GM03348 (cell line): ENCODE measurements at places on chromosomes 13 and 19.

GRCh38 chr13:70668293-70668692 is 560.0 kb upstream of the KLHL1 start:
- no peak for DNase-seq

DNA sequence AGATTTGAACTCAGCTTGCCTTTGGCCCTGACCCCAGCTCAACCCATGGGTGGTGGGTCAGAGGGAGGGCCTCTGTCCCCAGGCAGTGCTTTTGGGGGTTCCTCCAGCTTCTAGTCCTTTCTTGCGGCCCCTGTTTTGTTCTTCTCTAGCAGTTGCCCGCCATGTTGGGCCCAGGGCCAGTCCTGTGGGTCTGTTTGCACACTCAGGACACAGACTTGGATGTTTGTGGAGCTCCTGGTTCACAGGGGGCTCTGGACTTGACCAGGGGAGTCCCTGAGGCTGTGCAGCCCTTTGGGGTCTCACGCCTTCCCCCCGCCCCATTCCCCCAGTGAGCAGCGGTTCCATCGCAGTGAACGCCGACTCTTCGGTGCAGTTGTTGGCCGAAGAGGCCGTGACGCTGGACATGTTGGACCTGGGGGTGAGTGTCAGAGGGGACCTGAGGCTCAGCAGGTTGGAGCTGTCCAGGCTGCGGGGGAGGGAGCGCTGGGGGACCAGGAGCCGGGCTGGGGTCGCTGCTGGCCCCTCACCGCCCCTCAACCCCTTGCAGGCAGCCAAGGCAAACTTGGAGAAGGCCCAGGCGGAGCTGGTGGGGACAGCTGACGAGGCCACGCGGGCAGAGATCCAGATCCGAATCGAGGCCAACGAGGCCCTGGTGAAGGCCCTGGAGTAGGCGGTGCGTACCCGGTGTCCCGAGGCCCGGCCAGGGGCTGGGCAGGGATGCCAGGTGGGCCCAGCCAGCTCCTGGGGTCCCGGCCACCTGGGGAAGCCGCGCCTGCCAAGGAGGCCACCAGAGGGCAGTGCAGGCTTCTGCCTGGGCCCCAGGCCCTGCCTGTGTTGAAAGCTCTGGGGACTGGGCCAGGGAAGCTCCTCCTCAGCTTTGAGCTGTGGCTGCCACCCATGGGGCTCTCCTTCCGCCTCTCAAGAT is 2.5 kb downstream of the ATP5F1D start:
- peak; percentile 90 for DNase-seq

DNA sequence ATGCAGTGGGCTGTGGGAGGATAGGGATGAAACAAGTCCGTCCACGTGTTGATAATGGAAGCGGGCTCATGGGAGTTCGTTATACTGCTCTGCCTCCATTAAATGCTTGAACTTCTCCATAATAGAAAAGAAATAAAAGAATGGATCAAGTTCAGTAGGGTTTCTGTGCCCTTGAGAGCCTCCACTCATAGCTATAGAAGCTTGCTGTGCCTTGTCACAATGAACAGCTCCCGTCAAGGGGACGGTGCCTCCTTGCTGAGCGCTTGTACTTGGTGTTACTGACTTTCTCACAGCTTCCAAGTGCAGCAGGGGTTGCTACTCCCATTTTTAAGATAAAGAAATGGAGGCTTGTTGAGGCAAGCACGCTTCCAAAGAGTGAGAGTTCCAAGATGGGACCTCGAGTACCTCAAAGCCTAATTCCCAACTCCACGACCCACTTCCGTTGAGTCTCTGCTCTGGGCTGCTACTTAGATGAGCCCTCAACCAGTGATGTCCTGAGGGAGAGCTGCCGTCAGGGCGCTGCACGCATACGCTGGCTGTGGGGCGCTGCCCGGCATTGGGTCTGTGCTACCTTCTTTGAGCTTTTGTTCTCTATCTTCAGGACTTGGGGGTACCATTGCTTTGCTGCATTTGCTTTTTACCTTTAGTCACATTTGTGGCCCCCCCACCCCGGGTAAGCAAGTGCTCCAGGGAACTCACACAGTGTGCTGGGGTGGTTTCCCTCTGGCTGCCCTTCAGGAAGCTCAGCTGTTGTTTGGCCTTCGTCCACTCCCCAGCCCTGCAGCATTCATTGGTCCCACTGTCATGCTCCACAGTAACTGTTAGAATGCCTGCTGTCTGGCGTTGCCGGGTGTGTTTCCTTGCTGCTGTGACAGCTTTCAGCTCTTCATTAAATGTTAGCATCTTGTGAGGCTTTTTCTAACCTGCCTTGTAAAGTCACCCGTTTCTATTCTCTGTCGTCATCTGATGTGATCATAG is 9.5 kb downstream of the SNRNP70 start:
- DNase-seq: no peak

GRCh38 chr19:5563008-5563431 is 4.7 kb downstream of the TINCR start:
- DNase-seq: no peak

DNA sequence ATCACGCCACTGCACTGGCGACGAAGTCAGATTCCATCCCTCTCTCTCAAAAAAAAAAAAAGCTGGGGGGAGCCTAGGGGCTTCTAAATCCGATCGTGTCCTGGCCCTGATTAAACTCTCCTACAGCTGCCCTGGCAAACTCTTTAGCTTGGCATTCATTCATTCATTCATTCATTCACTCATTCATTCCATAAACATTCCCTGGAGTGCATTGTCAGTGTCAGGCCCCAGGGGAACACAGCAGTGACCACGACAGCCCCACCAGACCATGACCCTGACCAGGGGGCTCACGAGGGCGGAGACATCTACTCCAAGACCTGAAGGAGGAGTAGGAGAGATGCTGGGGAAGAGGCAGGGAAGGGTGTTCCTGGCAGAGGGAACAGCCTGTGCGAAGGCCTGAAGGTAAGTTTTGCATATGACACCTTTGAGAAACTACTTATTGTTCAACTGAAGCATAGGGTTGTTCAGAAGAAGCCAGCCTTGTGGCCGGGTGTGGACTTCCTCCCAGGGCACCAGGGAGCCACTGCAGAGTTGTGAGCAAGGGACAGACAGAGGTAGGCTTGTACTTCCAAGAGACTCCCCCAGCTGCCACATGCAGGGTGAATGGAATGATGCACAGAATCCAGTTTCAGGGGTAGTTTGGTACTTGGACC is 24.5 kb downstream of the CEACAM16 start:
- DNase-seq: no peak

- peak; percentile 47 for DNase-seq
Observed at GRCh38 chr13:99033814-99034213, 56.0 kb upstream of the DOCK9 start.

GRCh38 chr13:85284349-85284748 is 514.9 kb downstream of the SLITRK6 start:
- DNase-seq: no peak

GRCh38 chr13:81018936-81019335 is 678.0 kb upstream of the SPRY2 start:
- no peak for DNase-seq
